ENCODE measurements at places on chromosomes 7 and 10.

GRCh38 chr7:155816192-155816508 lies 3.9 kb upstream of the SHH start:
- DNase-seq, result no peak

- DNase-seq, result no peak
These were observed 24.5 kb upstream of the MRC1 start for GRCh38 chr10:17784688-17785087.

DNA sequence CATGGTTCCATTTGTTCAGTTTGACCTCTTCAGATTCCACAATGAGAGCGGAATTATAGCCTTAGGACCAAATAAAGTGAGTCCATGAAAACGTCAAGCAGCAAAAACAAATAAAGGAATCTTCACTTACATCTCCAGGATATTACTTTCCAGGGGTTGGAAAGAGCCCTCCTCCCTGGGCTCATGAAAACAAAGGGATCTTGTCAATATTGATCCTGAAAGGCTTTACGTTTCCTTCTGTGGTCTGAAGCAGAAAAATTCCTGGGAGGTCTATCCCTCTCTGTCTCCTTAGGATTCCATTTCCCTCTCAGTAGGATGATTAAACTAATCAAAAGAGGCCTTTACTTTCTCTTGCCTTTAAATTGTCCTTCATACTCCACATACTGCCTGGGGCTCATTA lies 293.5 kb downstream of the GPAM start:
- no peak for DNase-seq

DNA sequence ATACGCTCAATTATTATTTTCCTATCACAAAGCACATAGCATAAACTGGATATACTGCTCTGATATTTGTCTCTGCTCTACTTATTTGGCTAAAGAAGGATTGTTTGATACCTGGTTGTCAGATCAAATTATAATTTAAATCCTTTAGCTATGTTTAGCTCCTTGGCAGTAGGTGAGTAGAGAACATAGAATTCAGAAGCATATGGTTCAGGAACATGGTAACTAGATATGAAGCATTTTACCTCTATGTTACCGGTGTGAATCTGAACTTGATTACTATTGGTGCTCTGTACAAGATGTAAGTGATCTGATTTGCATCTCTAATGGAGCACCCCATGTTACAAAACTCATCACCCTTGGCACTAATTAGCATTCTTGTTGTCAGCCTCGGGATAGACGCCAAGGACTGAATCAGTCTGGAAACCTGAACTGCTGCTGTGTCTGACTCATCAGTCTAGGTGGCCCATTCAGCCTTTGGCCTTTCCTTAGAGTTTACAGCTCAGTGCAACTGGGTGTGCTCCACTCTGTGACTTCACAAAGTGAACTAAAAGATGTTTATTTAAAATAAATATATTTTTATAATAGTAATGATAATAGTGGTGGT lies 12.3 kb upstream of the MYPN start:
- no peak for DNase-seq

- no peak for DNase-seq
These were observed 454.0 kb upstream of the SORCS1 start for GRCh38 chr10:107618504-107618994.

DNA sequence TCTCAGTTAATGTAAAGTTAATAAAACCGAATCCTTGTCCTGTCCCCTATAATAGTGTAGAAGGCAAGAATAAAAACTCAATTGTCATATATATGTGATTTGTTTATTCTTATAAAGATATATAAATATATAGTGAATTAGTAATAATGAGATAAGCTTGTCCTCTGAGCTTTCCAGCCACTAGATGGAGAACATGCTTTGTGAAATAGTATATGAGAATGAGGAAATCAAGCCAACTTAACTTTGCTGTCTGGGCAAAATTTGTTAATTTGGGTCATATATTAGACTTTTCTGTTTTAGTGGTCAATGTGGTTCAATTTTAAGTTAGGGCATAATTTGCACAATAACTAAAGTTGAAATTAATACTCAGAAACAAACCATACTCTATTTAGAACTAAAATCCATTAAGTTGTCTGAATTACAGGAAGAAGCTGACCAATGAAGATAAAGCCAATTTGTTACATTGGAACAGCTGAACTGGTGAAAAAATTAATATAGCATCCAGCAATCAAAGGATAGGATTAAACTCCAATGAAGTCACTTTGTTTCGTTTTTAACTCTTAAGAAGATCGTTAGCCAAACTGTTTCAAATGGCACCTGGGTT lies 595.0 kb downstream of the ARL4A start:
- no peak for DNase-seq

DNA sequence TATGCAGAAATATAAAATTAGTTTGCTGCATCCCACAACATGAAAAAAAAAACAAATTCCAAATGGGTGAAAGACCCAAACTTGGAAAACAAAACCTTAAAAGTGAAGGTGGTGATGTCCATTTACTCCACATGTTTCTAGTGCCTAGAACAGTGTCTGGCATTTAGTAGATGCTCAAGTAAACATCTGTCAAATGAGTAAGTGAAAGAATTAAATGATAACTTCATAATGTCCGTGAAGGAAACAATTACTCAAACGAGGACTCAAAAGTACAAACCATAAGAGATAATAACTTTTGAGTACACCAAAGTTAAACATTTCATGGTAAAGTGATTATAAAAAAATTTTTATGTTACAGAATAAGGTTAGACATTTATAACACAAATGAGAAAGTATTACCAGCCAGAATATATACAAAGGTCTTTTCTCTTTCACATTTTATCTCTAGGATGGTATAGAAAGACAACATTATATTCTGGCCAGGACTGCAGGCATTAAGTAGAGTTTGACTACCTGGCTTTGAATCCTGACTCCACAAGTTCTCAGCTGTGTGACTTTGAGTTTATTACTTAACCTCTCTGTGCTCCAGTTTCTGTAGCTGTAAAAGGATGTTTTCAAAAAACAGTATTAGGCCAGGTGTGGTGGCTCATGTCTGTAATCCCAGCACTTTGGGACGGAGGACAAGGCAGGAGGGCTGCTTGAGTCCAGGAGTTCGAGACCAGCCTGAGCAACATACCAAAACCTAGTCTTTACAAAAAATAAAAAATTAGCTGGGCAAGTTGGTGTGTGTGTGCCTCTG lies 20.7 kb downstream of the NMT2 start:
- DNase-seq, result no peak

GRCh38 chr7:41312235-41312634 lies 390.7 kb downstream of the INHBA start:
- DNase-seq, result no peak

DNA sequence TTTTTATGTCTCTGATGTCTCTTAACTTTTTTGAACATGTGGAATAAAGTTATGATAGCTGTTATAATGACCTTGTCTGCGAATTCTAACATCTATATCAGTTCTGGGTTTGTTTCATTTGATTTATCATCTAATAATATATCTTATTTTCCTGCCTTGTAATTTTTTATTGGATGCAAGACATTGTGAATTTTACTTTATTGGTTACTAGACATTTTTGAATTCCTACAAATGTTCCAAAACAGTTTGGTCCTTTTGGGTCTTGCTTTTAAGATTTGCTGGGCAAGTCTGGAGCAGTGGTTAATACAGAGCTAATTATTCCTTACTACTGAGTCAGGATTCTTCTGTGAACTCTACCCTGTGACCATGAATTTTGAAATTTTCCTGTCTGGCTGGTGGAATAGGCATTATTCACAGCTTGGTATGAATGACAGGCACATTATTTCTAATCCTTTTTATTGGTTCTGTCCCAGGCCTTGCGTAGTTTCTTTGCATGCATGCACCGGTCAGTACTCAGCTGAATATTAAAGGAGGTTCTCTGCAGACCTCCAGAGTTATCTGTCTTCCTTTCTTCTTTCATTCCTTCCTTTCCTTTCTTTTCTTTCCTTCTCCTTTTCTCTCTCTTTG lies 9.0 kb downstream of the CUTC start:
- DNase-seq, result no peak

GRCh38 chr7:6015917-6016652 lies 7.0 kb downstream of the AIMP2 start:
- no peak for DNase-seq

- DNase-seq, result no peak
These were observed 80.3 kb downstream of the LRRC17 start for GRCh38 chr7:102992938-102993717.

GRCh38 chr10:69179089-69179742 lies 818 bp upstream of the SUPV3L1 start:
- no peak for DNase-seq

- no peak for DNase-seq
These were observed 7.8 kb upstream of the PTPN12 start for GRCh38 chr7:77529279-77529678.

DNA sequence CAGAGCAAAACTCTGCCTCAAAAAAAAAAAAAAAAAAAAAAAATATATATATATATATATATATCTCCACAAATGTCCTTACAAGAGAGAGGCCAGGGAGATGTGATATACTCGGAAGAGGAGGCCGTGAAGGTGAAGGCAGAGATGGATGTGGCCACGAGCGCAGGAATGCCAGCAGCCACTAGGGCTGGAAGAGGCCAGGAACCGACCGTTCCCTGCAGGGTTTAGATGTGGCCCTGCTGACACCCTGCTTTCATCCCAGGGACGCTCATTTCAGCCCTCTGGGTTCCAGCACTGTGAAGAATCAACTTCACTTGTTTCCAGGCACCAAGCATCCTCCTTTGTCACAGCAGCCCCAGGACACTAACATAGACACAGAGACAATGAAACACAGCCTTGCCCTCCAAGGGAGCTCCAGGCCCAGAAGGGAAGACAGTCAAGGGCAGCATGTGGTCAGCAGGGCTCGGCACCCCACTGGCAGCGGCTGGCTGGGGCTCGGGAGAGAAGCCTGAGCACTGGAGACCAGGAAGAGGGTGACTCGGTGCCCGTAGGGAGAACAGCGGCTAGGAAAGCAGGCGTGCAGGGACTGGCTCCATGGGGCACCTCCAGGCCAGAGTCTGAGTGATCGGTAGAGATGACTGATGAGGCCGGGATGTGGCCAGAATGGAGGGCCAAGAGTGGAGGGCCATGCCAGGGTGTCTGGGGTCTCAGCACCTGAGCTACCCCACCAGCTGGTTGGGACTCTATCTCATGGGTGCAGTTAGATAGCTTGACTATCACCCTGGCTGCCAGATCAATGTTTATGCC lies 7.6 kb downstream of the WDR86 start:
- DNase-seq, result no peak

DNA sequence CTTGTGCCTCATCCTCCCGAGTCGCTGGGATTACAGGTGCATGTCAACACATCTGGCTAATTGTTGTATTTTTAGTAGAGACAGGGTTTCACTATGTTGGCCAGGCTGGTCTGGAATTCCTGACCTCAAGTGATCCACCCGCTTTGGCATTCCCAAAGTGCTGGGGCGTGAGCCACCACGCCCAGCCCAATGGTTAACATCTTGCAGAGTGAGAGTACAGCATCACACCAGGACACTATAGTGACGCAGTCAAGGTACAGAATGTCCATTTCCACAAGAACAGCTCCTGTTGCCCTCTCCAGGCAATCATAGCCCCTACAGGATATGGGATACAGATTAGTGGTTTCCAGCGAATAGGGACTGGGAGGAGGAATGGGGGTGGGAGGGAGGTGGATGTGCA lies 34.0 kb downstream of the MYO1G start:
- DNase-seq, result no peak

- no peak for DNase-seq
These were observed 137.8 kb downstream of the SH3PXD2A start for GRCh38 chr10:103717341-103718246.

DNA sequence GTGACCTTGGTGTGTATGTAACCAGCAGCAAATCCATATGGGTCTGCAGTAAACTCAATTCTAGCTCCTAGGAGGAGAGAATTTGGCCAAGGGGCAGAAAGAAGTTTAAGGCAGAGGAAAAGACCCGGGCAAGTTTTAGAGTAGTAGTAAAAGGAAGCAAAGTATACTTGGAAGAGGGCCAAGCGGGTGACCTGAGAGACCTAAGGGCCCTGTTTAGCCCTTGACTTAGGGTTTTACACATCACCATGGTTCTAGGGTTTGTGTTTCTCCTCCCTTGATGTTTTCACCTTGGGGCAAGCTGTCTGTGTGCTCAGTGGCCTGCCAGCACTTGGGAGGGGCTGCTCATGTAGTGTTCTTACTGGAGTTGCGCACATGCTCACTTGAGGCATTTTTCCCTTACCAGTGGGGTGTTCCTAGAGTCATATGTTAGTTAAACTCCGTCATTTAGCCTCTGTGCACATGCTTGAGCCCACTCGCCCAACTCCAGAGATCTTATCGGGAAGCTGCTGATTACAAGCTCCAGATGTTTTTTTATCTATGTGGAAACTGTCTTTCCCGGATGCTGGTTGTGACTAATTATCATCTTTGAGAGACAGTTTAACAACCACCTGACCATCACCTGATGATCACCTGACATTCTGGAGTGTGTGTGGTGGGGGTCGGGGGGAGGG lies 137.6 kb upstream of the PRSS1 start:
- DNase-seq, result no peak

- DNase-seq, result no peak
These were observed 57.7 kb upstream of the IGFBP3 start for GRCh38 chr7:45978731-45979211.

- no peak for DNase-seq
These were observed 195.4 kb downstream of the MGMT start for GRCh38 chr10:129662426-129662825.

DNA sequence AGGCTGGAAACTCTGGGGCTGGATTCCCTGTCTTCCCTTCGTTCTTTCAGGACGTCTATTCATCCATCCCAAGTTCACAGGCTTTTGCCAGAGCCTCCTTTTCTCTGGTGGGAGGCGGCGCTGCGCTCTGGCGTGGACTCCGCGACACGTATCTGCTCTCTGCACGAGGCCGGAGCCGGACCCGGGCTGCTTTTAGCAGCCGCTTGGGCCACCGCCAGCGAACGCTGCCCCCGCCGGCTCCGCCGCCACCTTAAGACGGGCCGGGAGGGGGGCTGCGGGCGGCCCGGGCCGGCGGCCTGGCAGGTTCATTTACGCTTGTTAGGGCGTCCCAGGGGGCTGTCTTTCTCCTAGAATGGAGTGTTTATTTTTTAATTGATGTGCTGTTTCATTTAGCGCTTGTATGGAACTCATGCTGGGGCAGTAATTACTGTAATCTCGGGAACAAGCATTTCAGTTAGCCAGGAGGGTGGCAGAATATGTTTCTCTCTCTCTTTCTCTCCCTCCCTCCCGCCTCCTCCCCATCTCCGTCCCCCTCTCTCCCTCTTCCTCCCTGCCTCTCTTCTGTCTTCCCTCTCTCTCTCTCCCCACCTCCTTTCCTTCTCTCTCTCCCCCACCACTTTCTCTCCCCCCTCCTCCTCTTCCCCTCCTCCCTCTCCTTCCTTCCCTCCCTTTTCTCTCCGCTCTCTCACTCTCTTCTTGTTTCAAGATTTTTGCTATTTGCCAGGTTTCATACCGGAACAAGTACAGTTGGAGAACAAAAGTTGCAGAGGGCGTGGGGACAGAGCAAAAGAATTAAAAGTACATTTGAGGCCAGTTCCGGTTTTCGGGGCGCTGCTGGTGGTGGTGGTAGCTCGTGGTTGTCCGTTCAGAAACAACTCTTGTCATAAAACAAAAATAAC lies 1.3 kb upstream of the FZD8 start:
- no peak for DNase-seq

Measured in stimulated activated CD4-positive, alpha-beta T cell treated with anti-CD3 and anti-CD28 coated beads, TNF-alpha, amount 100 ng/mL, for 1 hour (primary cell).